Stimulated activated CD8-positive, alpha-beta memory T cell treated with anti-CD3 and anti-CD28 coated beads, Interleukin-15, amount 100 ng/mL, for 1 hour (primary cell): ENCODE measurements at places on chromosomes 2 and 18.

GRCh38 chr2:177348733-177349693 lies 43.6 kb upstream of the AGPS start:
- no peak for DNase-seq

DNA sequence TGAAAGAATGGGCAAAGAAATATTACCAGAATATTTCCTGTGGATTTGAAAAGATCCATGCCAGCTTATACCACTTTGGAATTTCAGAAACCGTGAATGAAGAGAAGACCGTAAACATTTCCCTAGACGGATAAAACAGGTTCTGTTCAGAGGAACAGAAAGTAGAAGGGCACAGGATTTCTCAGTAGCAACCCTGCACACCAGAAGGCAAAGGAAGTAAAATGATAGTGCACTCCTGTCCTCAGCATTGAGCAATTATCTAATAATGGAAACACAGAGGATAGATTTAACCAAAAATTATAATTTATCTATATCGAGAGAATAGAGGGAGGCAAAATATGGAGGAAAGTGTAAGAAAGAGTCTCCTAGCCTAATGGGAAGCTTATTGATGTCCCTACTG lies 87.0 kb upstream of the ITGA6 start:
- DNase-seq = no peak

DNA sequence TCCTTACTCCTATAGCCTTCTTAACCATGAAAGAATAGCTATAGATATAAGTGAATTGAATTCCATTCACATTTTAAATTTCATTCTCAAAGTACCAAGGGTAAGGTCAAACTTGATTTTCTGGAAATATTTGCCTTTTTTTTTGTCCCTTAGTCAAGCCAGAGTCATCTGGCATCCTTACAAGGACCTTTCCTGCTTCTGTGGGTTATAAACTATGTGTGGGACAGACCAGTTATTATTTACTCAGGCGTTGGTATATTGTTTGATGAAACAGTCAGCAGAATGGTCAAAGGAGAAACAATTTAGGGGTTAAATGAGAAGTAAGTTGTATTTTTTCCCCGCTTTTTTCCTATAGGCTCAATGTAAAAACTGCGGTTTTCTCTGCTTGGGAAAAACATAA lies 1103.2 kb upstream of the ZEB2 start:
- no peak for DNase-seq

DNA sequence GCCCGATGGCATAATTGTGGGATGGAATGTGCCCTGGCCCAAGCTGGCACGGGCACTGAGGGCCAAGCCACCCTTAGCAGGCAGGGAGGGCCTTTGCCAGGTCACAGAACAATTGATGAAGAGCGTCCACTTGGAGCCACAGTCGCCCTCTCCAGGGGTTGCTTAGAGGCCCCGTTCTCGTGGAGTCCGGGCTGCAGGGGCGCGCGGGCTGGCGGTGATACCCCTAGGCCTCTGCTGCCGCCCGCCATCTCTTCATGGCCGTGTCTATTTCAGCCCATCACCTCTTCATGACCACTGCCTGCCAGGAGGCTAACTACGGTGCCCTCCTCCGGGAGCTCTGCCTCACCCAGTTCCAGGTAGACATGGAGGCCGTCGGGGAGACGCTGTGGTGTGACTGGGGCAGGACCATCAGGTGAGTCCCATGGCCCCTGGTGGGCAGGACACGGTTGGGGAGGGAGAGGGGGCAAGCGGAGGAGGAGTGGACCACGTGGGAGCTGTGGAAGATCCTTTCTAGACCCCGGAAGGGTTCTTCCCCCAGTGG lies 17.6 kb downstream of the RAMP1 start:
- no peak for DNase-seq

DNA sequence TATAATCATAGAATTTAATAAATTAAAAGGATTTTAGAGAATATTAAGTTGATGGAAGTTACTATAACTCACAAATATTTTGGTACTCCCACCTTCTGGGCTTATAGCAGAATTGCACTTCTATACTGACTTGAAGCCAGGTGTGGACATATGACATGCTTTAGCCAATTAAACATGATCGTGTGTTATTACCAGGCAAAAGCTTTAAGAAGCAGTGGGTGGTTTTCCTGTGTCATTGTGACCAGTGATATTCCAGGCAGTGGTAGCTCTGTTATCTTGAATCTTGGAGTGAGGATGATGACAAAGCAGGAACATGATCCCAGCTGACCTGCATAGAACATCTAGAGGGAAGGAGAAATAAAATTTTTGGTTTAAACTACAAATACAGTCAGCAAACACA lies 370.9 kb upstream of the ZEB2 start:
- DNase-seq = no peak

- no peak for DNase-seq
Measured at GRCh38 chr2:223007531-223007930, 44.5 kb upstream of the KCNE4 start.

- no peak for DNase-seq
Measured at GRCh38 chr2:207224791-207225482, 59.2 kb upstream of the KLF7 start.

GRCh38 chr2:74849228-74849892 lies 15.4 kb downstream of the HK2 start:
- no peak for DNase-seq
